Stimulated activated CD4-positive, alpha-beta T cell treated with anti-CD3 and anti-CD28 coated beads, TNF-alpha, amount 100 ng/mL, for 4 hours (primary cell): ENCODE measurements at places on chromosomes 4 and X.

DNA sequence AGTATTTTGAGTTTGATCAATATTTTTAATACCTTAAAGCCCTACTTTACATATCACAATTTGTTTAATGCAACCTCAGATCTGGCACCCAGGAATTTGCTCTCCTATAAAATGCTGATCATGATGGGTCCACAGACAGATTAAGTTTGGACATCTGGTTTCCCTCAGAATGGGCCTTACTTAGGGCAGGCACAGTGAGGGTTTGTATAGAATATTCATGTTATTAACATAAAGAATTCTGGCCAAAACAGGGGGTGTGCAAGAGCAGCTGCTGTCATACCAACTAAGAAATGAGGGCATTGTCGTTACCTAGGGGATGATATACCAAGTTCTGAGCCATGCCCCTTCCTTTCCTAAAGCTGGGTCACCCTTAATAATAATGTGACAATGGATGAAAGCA, 37.5 kb upstream of the CENPU start:
- no peak for DNase-seq

- DNase-seq: no peak
Measured at GRCh38 chrX:124125471-124125870, 164.0 kb downstream of the STAG2 start.

GRCh38 chrX:128504496-128504895, 452.3 kb upstream of the ACTRT1 start:
- no peak for DNase-seq

GRCh38 chr4:159158083-159158617, 55.3 kb downstream of the RAPGEF2 start:
- DNase-seq: no peak

DNA sequence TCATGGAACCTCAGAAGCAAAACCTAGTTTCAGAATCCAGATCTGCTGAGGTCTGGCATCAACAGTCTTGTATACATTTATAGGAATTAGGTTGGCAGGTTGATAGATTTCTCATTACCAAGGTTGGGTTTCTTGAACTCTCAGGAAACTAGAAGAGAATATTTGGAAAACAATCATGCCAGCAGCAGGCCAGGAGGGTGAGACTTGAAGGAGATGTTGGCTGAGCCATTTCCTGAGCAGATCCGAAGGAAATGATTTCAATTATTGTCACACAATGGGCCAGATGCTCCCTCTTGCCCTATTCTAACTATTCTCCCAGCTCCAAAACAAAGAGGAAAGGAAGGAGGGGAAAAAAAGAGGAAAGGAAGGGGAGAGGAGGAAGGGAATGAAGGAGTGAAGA, 45.2 kb downstream of the SHROOM4 start:
- no peak for DNase-seq

DNA sequence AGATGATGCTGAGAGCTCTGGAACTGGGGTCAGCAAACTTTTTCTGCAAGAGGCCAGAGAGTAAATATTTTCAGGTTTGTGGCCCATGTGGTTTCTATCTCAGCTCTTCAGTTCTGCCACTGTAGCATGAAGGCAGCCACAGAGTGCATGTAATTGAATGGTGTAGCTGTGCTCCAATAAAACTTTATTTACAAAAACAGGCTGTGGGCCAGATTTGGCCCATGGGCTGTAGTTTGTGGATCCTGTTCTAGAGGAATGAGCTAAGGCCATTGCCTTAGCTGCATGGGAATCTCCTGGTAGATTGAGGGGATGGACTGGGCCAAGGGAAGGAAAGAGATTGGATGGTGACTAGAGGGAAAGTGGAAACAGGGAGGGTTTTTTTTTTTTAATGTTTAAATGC, 36.8 kb downstream of the CLCN4 start:
- DNase-seq: no peak

DNA sequence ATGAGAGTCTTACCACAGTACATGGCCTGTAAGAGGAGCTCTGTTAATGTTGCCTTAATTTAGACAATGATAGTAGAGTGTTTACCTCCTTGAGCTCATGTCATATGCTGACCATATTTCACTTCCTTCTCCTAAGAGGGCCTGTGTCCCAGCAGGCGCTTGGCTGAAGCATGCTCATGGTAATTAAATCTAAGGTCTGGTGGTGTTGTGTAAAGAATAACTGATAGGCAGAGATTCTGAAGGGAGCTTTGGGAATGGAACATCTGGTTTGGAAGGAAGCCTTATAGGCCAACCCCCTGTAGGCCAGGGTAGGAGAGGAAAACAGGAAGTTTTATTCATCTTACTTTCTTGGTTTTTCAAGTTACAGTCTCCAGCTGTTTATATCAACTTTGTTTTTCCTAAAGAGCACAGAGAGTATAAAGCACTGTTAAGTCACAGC, 300.2 kb downstream of the USP46 start:
- DNase-seq: no peak

DNA sequence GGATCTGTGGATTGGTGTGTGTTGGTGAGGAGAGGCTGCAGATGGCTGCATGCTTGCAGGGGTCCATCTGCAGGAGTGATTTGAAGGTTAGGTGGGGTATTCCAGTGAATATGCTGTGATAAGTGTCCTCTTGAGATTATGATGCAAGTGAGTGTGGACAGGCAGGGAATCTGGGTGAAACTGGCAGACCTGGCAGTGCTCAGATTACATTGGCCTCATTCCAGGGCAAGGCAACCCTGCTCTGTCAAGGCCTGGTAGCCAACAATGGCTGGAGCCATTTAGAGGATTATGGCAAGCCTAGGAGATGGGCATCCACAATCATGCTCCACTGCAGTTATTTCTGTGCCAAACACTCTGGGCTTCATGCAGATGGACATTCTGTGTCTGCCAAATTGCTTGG, 113.9 kb downstream of the RTL3 start:
- DNase-seq: no peak

DNA sequence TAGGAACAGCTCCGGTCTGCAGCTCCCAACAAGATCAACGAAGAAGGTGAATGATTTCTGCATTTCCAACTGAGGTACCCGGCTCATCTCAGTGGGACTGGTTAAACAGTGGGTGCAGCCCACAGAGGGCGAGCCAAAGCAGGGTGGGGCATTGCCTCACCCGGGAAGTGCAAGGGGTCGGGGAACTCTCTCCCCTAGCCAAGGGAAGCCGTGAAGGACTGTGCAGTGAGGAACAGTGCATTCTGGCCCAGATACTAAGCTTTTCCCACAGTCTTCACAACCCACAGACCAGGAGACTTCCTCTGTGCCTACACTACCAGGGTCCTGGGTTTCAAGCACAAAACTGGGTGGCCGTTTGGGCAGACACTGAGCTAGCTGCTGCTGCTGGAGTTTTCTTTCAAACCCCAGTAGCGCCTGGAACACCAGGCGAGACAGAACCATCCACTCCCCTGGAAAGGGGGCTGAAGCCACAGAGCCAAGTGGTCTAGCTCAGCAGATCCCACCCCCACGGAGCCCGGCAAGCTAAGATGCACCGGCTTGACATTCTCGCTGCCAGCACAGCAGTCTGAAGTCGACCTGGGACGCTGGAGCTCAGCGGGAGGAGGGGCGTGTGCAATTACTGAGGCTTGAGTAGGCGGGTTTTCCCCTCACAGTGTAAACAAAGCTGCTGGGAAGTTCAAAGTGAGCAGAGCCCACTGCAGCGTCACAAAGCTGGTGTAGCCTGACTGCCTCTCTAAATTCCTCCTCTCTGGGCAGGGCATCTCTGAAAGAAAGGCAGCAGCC, 84.6 kb downstream of the THOC2 start:
- DNase-seq: no peak
